ENCODE measurements at places on chromosomes 2 and 18.

DNA sequence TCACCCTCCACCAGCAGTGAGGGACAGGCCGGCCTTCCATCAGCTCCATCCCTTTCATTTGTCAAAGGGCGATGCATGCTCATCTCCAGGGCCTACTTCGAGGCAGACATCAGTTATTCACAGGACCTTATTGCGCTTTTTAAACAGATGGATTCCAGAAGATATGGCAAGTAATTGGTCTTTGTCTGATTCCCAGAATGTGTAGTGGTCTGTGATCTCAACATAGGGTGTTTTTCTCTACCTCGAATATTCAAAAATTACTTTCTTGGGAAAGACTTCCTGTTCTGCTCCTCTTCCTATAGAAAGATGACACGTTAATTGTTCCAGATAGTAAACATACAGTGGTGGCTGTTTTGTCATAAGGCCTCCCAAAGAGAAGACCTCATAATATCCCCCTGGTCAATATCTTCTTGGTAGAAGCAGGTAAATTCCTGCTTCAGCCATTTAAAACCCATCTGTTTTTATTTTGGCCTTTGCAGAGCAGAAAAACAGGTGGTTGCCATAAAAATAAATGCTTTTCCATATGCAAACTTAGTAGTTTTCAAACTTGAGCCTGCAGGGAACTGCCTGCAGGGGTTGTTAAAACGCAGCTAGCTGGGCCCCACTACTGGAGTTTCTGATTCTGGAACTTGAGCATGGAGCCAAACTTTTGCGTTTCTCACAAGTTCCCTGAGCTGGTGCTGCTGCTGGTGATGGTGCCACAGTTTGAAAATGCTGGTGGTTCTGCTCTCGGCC lies 8.2 kb downstream of the SMARCAL1 start:
- H3K27me3 ChIP-seq, result no peaks in the 10 kb centered on the region
- H3K4me1 ChIP-seq, result peaks cover 17% of the 10 kb centered on the region
- peak overlapping the region; percentile 3 for H3K27ac ChIP-seq

- H3K27ac ChIP-seq, result no peak overlapping the region
- no peak overlapping the region for H3K4me3 ChIP-seq
- peaks cover 5% of the 10 kb centered on the region for H3K36me3 ChIP-seq
Measured at GRCh38 chr2:217941339-217941738, 61.5 kb downstream of the TNS1 start.

DNA sequence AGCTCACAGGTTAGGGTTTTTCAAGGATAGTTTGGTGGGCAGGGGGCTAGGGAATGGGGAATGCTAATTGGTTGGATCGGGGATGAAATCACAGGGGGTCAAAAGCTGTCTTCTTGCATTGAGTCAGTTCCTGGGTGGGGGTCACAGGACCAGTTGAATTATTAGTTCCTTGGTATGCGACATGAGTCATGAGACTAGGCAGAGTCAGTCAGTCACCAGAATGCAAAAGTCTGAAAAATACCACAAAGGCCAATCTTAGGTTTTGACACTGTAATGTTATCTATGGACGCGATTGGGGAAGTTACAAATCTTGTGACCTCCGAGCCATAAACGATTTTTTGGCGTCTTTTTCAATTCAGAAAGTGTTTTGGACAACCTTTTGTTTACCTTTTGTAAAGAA lies 101.2 kb downstream of the ZNF519 start:
- no peaks in the 10 kb centered on the region for H3K27me3 ChIP-seq
- H3K4me3 ChIP-seq, result no peak overlapping the region
- H3K27ac ChIP-seq, result no peak overlapping the region
- no peaks in the 10 kb centered on the region for H3K36me3 ChIP-seq

GRCh38 chr2:46101557-46102220 lies 195.5 kb upstream of the EPAS1 start:
- H3K27ac ChIP-seq, result no peak overlapping the region
- H3K36me3 ChIP-seq, result peaks cover 2% of the 10 kb centered on the region
- H3K4me1 ChIP-seq, result no peaks in the 10 kb centered on the region
- DNase-seq, result no peak
- H3K27me3 ChIP-seq, result no peaks in the 10 kb centered on the region

GRCh38 chr2:217014328-217015105 lies 154.7 kb upstream of the TNP1 start:
- H3K4me1 ChIP-seq, result no peaks in the 10 kb centered on the region
- no peak for DNase-seq
- H3K27me3 ChIP-seq, result peaks cover 22% of the 10 kb centered on the region
- no peaks in the 10 kb centered on the region for H3K36me3 ChIP-seq
- no peak overlapping the region for H3K4me3 ChIP-seq

- peak overlapping the region; percentile 98 for H3K27ac ChIP-seq
- H3K4me3 ChIP-seq, result peak overlapping the region; percentile 82
- peaks cover 44% of the 10 kb centered on the region for H3K4me1 ChIP-seq
- H3K27me3 ChIP-seq, result no peaks in the 10 kb centered on the region
- no peaks in the 10 kb centered on the region for H3K36me3 ChIP-seq
Measured at GRCh38 chr2:136239079-136239685, 121.2 kb upstream of the CXCR4 start.

DNA sequence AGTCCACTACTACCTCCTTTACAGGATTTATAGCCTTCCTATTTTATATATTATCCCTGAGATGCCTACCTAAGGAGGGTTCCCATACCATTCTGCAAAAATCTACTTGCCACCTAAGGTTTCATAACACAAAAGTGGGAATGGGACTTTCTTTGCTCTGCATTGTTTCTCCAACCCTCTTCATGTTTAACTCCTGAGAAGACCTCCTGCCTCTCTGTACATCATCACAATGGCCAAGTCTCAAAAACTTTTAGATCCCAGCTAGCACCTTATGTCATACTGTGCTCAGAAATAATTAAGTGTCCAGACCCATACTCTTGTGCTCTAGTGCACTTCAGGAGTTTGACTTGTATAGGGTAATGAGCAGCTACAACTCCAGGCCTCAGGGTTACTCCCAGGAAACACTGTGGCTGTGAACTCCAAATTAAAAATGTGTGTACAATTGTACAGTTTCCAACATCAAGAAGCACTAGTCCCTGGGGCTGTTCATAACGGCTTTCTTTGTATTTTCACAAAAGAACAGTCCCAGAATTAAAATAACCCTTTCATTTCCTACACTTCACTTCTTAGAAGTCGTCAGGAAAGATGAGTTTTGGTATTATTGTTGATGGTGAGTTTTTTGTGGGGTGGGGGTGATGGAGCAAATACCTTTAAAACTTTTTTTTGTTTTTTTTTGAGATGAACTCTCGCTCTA lies 39.4 kb downstream of the METAP1D start:
- H3K4me3 ChIP-seq, result no peak overlapping the region
- H3K4me1 ChIP-seq, result no peaks in the 10 kb centered on the region
- no peaks in the 10 kb centered on the region for H3K36me3 ChIP-seq
- no peaks in the 10 kb centered on the region for H3K27me3 ChIP-seq
- no peak for DNase-seq
- H3K27ac ChIP-seq, result no peak overlapping the region

- H3K27ac ChIP-seq, result peak overlapping the region; percentile 92
- no peak for DNase-seq
- H3K36me3 ChIP-seq, result peaks cover 3% of the 10 kb centered on the region
- H3K27me3 ChIP-seq, result no peaks in the 10 kb centered on the region
- no peak overlapping the region for H3K4me3 ChIP-seq
Measured at GRCh38 chr2:42233976-42234441, 64.9 kb downstream of the EML4 start.
